Suppressor macrophage treated with lipopolysaccharide for 1 hour (primary cell): ENCODE measurements at places on chromosomes 1 and 21.

- no peak for DNase-seq
Measured at GRCh38 chr21:17370263-17370662, 142.6 kb upstream of the CXADR start.

GRCh38 chr1:112044745-112045144 lies 55.3 kb upstream of the KCND3 start:
- no peak for DNase-seq

GRCh38 chr1:3518256-3518655 lies 63.8 kb downstream of the ARHGEF16 start:
- DNase-seq = no peak

DNA sequence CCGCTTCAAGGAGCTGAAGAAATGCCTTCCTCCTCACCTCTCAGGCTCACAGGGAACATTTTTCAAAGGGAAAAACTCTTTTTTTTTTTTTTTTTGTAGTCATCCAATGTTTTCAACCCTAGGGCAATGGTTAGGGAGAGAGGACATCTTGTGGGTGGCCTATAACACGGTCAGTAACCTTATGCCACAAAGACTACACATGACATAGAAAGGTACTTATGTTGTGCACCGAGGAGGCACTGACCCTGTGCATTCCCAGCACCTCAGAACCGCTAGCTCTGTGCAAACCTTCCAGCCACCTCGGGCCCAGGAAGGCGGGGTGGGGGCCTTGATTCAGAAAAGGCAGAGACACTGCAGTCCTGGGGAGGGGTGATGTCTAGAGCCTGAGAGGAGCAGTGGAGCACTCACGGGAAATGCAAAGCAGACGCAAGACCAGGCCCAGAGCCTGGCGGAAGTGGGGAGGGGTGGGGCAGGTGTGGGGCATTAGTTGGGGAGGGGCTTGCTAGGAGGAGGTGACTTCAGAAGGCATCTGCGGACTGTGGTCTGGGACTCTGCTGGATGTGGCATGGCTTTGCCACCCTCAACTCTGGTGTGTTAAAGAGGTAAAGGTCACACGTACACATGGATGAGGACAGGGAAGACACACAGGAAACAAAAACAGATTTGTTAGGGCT lies 68.6 kb downstream of the MDM4 start:
- DNase-seq = no peak

GRCh38 chr1:24566236-24566867 lies 10.5 kb downstream of the NCMAP start:
- no peak for DNase-seq

- no peak for DNase-seq
Measured at GRCh38 chr1:87983841-87984240, 655.2 kb downstream of the LMO4 start.

GRCh38 chr1:244576259-244576892 lies 76.5 kb upstream of the DESI2 start:
- peak; percentile 6 for DNase-seq

DNA sequence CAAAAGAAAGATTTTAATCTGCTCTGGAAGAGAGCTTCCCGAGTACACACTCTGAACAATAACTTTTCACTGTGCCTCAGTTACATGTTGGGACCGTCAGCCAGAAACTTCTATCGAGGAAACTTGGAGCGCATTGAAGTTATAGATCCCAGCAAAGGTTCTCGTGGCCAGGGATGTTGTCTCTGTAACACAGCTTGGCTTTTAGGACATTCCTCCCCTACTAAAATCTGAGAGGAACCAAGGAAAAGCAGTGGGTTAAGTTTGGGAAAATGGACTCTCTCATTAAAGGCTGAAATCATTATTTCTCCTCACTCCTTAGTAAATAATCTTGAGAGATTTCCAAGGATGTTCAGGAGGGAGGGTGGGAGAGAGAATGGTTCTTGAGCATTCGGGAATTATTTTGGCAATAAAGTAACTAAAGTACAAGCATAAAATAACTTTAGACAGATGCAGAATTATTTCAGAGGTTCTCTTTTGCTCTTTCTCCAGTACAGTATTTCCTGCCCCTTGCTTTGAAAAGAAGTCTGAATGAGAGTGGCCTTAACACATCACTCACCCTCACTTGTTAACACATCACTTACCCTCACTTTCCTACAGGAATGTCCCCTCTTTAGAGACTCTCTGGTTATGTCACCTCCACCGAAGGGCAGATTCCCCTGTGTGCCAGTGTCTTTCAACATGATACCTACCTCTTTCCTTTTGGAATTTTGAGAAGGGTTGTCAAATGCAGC lies 1.8 kb upstream of the NFIA start:
- no peak for DNase-seq

DNA sequence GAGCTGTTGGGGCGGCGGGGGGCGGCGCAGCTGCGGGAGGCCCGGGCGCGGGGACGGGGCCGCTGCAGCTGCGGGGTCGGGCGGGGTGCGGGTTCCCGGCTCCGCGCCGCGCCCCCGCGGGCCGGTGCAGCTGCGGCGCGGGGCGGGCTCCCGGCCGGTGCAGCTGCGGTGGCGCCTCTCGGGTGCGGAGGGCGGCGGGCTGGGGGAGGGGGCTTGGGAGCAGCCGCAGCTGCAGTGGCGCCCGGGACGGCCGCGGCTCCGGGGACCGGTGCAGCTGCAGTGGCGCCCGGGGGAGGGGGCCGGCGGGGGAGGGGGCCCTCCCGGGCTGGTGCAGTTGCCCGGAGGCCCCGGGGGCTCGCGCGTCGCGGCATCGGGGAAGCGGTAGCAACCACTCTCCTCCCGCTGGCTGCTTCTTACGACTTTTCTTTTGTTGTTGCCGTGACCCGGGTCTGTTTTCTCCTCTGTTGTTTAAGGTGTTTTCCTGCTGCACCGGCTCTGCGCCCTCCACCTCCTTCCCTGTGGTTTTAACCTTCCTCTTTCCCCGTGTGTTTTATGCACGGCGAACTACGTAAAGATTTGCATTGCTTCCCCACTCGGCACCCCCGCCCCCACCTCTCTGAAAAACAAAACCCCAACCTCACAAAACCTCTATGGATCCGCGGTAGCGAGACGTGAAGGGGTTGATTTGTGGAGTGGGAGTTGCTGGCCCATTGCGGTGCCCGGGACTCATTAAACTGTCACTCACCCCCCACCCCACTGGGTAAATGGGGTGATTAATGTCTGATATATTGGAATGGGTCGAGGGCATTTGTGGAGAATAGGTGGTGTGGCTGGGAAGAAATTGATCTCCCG lies 1.7 kb upstream of the ZBTB18 start:
- no peak for DNase-seq

GRCh38 chr1:31335007-31335406 lies 37.9 kb downstream of the FABP3 start:
- peak; percentile 42 for DNase-seq

DNA sequence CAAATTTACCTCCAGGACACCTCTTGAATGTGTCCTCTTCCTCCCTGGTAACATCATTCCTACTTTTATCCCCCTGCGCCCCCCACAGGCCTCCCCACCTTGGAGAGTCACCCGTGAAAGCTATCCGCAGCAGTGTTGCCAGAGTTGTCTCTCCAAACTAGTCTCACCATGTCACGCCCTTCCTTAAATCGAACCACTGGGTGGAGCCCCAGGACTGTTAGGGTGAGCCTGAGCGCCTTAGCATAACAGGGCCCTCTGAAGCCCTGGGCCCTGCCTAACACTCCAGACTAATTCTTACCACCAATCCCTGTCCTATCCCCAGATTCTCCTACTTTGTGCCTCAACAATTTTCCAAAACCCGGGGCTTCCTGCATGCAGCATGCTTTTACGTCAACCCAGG lies 35.0 kb downstream of the HSD3B2 start:
- no peak for DNase-seq

DNA sequence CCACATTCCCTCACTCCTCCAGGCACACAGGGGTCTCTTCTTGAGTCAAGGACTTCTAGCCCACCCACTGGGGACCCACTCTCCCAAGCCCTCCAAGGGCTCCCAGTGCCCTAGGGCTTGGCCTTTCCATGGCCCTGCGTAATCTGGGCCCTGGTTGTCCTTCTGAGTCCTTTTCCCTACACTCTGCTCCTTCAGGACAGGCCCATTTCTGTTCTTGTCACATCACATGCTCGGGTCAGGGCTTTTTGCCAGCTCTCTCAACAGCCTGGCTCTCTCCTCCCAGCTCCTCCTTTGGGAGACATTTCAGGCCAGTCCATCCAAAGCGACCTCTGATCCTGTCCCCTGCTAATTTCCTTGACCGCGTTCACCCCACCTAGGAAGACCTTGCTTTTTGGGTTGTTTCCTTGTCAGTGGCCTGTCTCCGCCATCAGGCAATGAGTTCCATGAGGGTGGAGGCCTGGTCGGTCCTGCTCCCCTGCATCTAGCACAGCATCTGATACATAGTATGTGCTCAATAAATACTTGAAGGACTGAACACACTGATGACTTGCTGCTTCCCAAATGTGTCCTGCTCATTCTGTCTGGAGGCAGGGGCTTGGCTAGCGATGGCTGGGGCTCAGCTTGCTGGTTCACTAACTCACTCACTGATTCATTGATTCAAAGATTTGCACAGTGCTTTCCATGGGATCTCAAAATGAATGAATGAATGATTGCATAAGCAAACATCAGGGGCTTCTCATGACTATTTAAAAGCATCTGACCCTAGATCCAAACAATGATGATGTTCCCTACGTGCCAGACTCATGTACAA lies 44.8 kb downstream of the DHRS3 start:
- no peak for DNase-seq

DNA sequence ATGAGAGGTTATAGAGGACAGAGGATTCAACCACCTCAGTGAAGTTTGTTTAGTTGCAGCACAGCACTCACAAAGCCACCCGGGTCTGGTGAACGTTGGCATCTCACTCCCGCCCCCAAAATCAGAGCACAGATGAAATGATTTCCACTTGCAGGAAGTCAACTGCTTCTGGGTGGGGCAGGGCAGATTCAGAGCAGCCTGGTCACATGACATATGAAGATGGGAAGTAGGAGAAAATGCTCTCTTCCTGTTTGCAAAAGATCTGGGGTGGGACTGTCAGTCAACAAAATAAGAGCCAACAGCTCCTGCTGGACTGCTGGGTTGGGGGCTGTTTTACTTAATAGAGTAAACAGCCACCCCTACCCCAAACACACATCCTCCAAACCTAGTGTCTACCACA lies 43.2 kb downstream of the LRRC71 start:
- peak; percentile 91 for DNase-seq

GRCh38 chr1:114025609-114026401 lies 46.5 kb downstream of the OLFML3 start:
- no peak for DNase-seq

- no peak for DNase-seq
Measured at GRCh38 chr1:237033061-237033460, 8.9 kb upstream of the RYR2 start.

GRCh38 chr1:61851849-61852669 lies 109.8 kb downstream of the PATJ start:
- DNase-seq = peak; percentile 79

DNA sequence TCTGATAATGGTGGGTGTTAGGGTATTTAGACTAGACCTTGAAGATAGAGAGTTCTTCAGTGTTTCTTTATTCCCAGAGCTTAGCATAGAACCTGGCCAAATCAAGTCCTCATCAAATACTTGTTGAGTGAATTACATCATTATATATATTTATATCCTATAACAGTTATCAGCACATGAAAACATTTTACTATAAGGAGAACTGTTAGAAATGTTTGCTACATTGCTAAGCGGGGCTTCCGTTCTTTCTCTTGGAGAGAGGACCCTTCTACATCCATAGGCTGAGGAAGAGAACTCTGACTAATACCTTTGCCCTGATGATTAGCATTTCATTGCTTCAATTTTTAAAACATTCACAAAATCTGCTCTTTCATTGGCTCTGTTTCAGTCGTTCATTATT lies 66.5 kb upstream of the NBL1 start:
- DNase-seq = no peak

DNA sequence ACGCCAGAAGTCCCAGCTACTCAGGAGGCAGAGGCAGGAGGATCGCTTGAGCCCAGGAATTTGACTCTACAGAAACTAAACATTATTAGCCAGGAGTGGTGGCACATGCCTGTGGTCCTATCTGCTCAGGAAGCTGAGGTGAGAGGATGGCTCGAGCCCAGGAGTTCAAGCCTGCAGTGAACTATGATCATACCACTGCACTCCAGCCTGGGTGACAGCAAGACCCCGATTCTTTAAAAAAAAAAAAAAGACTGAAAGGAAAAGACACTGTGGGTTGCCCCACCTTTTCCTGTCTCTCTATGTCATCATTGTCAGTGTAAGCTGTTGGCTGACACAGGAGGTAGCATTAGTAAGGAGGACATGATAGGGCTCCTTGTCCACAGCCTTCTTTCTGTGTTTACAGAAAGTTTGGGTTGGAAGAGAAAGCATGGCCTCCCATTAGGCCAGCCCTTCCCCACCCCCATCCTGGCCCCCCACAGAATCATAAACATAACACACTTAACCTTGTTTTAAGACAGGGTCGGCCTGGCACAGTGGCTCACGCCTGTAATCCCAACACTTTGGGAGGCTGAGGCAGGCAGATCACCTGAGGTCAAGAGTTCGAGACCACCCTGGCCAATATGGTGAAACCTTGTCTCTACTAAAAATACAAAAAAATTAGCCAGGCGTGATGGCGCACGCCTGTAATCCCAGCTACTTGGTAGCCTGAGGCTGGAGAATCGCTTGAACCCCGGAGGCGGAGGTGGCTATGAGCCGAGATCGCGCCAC lies 20.6 kb upstream of the RCAN3 start:
- DNase-seq = no peak

GRCh38 chr1:172588296-172589291 lies 55.6 kb downstream of the SUCO start:
- peak; percentile 64 for DNase-seq

GRCh38 chr1:231924180-231924579 lies 297.6 kb downstream of the DISC1 start:
- no peak for DNase-seq

GRCh38 chr1:178768423-178768822 lies 43.4 kb downstream of the RALGPS2 start:
- DNase-seq = peak; percentile 52

GRCh38 chr1:153253693-153254092 lies 5.8 kb upstream of the LORICRIN start:
- no peak for DNase-seq

GRCh38 chr1:224730540-224730939 lies 114.4 kb downstream of the CNIH3 start:
- DNase-seq = no peak

DNA sequence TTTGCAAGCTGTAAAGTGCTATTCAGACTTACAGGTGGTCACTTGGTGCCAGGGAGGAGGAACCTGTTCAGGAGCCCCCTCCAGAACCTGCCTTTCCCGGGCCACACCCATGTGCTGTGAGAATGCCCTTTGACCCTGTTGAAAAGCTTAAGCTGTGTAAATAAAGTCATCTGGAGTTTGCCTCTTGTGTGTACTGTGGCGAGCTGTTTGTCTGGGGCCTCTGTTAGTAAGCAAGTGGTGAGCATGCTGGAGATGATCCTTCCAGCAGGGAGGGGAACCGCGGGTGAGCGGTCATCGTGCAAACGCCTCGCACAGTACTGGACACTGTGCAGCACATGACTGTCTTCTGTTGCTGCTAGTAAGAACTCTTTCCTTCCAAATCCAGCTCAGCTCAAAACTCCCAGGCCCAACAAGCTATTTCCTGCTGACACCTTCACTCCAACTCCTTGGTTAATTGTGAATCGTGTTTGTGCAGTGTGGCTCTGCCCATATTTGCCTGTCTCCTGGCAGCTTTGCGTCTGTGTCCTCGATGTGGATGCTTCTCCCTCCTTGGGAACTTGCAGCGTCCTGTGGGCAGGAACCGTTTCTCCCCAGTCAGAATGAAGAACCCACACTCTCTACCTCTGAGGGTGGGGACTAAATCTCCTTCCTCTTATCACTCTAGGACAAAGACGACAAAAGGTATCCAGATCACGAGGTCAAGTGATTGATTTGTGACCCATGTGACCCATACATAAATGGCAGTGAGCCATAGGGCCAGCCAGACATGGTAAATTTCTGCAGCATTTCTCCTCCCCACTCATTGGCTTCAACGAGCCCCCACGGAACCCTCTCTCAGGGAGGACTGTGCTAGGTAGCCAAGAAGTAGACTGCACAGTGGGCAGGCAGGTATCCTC lies 13.9 kb upstream of the BTG2 start:
- peak; percentile 72 for DNase-seq
